ENCODE measurements at places on chromosomes 3 and 15. TPM values are rescaled to one million over a fixed set of nuclear protein-coding genes. Genes with fewer than 3 reads are reported as not detected.

ADGRG7 gene
- total RNA-seq = 51.3 TPM

DNA sequence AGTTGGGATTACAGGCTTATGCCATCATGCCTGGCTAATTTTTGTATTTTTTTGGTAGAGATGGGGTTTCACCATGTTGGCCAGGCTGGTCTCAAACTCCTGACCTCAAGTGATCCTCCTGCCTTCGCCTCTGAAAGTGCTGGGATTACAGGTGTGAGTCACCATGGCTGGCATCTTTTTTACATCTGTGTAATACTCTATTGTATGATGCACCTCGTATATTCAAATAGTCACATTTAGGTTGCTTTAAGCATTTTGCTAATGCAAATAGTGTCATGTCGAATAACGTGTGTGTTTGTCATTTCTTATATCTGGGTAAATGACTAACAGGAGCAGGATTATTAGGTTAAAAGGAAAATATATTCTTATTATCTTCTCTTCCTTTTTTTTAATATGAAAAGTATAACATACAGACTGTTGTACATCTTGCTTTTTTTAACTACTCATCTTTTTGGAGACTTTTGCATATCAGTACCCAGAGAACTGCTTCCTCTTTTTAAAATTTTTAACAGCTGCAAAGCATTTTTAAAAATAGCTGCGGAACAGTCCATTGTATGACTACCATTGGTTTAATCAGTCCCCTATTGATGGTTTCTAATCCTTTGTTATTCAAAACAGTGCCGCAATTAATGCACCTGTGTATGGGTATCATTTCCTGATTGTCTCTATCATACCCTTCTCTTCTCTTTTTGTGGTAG, 13.4 kb downstream of the SCAMP5 start:
- no peak for DNase-seq

DNA sequence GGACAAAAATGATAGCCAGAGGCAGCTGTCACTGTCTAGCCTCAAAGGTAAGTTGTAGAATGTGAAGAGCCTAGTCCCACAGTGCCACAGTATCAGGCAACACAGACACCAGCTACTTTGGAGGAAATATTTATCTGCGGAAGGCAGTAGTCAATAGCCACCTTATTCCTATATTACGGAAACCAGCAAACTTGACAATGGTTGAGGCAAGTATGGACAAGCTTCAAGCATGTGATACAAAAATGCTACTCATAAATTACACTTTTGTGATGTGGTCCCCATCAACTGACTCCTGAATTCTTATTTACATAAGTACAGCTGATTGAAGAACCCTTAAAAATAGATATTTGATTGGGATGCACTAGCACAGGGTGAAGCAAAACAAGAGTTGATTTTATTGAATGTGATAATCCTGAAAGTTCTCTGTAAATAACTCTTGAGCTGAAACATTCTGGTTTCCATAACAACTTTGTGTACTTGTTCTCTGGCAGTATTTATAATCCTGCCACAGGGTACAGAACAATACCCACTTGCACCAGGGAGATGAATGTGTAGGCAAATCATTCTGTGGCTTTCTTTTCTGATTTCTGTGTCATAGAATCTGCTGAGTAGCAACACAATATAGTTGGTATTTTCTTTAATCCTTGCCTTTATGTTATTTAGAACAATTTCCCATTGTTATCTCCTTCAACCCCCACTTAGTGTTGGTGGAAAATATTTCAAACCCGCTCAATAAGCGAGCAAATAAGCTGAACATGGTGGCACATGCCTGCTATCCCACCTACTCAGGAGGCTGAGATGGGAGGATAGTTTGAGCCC, at the start of gene ANKUB1:
ANKUB1 (minus strand) TSS at position 103 of the 819 bp plus-strand sequence. CDS start 188 bp downstream, outside the sequence.
- DNase-seq = no peak

DNA sequence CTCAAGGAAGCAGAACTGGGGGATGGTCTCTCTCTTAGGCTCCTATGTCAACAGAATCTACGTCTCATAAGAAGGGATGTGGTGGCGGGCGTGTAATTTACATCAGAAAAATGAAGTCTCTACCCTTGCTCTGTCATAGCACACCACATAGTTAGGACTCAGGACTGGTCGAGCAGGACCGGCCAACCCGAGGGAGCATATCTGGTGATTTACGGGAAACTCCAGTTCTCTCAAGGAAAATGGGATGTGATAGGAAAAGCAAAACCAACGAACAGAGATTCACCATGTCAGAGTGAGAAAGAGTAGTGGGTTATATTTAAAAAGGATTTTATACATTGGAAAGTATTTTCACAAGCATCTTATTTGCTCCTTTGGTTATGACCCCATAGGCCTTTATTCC, 54.7 kb downstream of the IGF2BP2 start:
- no peak for DNase-seq

SLC25A38 gene
- total RNA-seq = 28.8 TPM

- no peak for DNase-seq
Observed at GRCh38 chr15:60703207-60703933, 224.4 kb upstream of the ICE2 start.

DNA sequence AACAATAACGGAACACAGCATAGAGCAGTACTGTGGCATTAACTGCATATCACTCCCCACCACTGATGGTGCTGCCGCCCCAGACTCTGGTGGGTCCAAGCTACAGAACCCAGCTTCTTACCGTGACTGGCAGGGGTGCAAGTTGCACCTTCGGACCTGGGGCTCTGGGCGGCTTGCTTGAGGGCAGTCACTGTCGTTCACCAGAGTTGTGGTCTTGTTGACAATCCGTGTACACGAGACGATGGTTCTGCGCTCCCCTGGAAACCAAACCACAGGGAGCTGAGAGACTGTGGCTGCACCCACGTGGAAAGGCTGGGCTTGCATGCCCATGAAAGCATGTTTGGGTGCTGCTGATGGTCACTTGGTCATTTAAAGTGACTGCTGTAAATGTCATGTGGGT, 293.0 kb downstream of the ADAMTS17 start:
- no peak for DNase-seq

DUOX1 gene
- not detected for total RNA-seq

DNA sequence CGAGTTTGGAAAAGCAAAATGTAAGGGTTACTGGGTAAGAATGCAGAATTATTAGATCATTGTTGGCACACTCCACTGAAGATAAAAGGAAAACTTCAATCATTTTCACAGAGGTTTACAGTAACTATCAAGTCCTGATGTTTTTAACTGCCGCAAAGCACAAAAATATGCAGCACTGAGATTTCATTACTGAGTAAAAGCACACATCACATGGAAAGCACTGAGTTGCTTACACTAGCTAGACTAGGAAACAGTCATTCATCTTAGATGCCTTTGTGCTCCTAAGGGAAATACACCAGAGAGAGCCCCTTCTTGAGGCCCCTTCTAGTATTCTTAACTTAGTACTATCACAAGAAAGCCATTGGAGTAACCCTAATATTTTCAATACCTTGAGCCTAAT, 11.8 kb upstream of the P2RY1 start:
- no peak for DNase-seq

NPAP1 gene
- total RNA-seq = not detected

DNA sequence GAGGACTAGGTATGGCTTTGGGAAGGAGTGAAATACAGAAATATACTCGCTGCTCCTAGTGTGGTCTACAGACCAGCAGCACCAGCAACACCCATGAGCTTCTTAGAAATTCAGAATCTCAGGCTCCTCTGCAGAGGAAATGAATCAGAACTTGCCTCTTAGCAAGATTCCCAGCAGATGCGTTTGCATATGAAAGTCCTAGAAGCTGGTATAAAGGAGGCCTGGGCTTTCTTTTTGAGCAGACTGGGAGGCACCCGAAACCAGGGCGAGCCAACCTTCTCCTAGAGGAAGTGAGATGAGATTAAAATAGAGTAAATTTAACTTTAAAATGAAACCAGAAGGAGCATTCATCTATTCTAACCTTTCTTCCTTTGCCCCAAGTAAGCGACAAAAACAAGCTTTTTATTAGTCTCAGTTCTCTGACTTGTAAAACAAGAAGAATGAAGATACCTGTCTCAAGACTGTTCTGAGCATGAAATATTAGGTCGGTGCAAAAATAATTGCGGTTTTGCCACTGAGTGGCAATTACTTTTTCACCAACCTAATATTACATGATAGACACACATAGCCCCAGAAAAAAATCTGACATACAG, 140.0 kb downstream of the PDZRN3 start:
- no peak for DNase-seq

- no peak for DNase-seq
Observed at GRCh38 chr3:17360991-17361390, 381.4 kb downstream of the TBC1D5 start.

DNA sequence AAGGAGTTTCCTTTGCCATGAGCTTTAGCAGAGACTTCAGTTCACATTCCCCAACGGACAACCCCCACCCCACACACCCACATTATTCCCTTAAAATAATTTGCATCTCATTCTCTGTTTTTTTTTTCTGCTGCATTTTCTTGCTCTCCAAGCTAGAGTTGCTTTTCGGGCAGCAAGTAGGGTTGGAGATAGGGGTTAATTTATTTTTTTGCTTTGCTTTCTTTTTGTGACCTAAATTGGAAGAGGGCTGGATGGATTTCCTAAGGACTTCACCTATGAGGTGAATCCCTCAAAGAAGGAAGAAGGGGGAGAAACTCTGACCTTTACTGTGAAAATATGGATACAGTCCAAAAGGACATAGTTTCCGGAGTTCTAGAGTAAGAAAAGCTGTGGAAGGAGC, 6.6 kb downstream of the SOX2 start:
- no peak for DNase-seq

GRCh38 chr3:135491491-135492205, 473.9 kb upstream of the PPP2R3A start:
- peak; percentile 14 for DNase-seq

CD86 gene
- total RNA-seq = not detected

DNA sequence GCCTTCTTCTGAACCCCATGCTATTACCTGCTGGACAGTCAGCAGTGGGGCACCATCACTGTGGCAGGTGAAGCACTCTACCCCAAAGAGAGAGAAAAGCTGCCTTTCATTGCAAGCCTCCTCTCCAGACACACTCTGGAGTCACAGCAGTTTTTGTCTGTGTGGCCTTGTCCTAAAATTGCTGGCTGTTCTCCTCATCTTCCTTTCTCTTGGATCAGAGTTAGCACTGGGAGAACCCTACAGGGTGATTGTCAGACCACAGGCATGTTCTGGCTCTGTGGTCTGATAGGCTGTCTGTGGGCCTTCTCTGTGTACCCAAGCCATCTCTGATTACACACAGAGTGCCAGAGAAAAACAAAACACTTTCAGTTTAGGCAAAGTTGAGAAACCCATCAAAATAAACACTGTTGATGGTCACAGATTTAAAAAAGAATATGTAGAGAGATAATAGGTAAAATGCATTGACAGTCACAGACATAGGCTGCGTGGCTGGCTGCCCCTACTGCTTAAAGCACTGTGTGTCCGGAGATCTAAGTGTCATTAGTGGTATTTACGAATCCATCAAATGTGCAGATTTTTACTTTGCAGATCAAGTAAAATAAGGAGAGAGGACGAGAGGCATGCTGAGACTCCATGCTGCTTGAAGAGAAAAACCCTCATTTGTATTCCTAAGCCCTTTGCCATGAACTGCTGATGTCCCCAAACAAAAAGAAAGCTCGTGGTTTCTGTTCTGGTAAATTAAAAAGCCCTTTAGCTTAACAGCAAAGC, 689.9 kb downstream of the TUSC7 start:
- peak; percentile 43 for DNase-seq

ANKUB1 gene
- total RNA-seq = not detected

DNA sequence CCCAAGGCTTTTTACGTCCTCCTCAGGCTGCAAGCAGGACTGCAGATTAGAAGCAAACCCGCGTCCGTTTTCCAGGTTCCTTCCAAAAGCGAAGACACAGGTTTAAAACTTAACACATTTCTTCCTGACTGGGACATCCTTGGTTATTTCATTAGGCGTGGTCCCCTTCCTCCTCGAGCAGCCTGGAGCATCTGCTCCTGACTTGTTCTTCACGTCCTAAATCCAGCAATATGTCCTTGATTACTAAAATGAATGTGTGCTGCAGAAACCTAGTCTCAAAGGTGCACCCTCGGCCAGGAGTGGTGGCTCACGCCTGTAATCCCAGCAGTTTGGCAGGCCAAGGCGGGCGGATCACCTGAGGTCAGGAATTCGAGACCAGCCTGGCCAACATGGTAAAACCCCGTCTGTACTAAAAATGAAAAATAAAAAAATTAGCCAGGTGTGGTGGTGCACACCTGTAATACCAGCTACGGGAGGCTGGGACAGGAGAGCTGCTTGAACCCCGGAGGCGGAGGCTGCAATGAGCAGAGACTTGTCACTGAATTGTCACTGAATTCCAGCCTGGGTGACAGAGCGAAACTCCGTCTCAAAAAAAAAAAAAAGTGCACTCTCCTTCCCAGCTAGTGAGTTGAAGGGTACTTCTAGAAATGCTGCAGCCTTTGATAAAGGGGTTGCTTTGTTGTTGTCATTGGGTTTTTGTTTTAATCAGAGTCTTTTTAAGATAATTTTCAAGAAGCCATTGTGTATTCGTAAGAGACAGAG, 842 bp upstream of the LRIG1 start:
- no peak for DNase-seq

DNA sequence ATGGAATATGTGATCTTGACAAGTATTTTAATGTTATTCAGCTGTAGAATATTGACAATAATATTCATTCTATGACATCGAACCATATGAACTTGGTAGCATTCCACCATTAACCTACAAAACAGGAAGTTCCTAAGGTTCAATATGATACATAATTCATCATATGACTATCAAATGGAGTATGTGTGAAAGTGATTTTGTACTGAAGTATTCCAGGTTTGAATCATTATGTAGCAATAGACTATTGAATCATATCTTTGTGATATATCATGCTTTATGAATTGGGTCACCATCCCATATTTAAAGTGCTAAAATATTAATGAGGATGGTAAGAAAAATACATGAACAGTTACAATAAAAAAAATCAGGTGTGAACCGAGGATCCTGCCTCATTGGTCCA, 95.1 kb downstream of the TP63 start:
- no peak for DNase-seq

GRCh38 chr3:114179575-114179974, 723 bp upstream of the DRD3 start:
- DNase-seq = peak; percentile 62

DNA sequence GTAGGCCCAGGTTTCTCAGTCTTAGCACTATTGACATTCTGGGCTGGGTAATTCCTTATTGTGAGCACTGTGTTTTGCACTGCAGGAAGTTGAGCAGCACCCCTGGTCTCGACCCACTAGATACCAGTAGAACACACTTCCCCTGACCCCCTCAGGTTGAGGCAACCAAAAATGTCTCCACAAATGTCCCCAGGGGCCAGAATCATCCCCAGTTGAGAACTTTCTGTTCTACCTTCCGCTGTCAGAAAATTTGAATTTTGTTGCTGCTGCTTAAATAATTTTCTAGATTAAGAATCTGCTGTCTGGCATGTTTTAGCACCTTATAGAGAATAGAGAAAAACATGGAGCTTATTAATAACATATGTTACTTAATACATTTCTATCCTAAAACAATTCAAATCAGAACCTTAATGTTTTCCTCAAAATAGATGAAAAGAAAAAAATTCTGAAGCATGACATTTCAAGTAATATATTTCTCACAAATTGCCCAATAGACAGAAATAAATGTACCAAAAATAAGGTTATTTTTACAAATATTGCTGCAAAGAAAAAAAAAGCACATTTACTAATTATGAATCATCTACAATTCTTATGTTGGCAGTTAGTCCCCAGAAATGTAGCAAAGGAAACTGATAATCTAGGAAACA, 13.2 kb upstream of the THRB start:
- DNase-seq = no peak

DPP8 gene
- total RNA-seq = 24.2 TPM

EFCC1 gene
- total RNA-seq = not detected

ZNF710 gene
- 9.1 TPM for total RNA-seq

GRCh38 chr3:47634996-47635395, 56.3 kb upstream of the CSPG5 start:
- DNase-seq = no peak

- no peak for DNase-seq
Observed at GRCh38 chr3:49465270-49466034, 4.6 kb upstream of the DAG1 start.

ARGFX gene
- total RNA-seq = not detected
